Activated naive CD8-positive, alpha-beta T cell treated with anti-CD3 and anti-CD28 coated beads, Interleukin-2, amount 50 U/mL, for 16 hours (primary cell): ENCODE measurements at places on chromosomes 5 and 9.

GRCh38 chr5:43773478-43773844, 170.5 kb downstream of the NNT start:
- no peak for DNase-seq

DNA sequence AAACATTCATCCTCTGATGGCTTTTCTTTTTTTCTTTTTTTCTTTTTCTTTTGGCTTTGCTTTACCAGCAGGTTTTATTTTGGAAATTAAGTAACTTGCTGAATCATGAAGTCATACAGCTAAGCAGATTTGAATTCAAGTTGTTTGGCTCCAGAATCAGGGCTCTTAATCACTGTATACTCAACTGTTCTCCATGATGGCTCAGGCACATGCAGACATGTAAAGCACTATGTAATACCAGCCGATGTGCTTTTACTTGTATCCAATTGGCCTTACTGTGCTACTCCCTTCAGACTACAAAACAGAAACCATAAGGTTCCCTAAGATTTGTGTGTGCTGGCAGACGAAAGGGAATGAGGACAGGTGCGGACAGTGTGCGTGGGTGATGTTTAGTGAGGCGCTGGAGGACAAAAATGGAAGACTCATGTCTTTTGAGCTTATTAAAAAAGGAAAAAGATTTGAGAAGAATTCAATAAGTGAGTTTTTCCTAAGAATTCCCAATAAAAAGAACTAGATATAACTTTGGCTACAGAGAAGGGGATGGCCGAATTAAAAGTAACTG, 44.7 kb upstream of the OTP start:
- DNase-seq: no peak

- no peak for DNase-seq
Observed at GRCh38 chr9:135067096-135067710, 20.3 kb upstream of the OLFM1 start.

DNA sequence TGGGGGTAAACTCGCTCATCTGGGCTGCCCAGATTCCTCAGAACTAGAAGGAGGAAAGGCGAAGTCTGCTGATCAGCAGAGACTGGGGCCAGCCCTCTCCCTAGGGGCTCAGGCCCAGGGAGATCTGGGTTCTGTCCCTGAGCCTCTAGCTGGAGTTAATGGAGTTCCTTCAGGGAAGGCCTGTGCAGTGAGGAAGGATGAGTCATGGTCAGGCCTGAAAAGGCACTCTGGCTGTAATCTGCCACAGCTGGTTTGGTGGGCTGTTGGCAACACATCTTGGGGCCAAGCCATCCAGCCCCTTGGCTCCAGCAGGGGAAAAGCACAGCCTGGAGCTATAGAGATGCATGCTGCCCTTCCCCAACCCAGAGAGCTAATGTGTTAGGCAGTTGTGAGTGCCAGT, 459.6 kb downstream of the PRELID2 start:
- DNase-seq: no peak

DNA sequence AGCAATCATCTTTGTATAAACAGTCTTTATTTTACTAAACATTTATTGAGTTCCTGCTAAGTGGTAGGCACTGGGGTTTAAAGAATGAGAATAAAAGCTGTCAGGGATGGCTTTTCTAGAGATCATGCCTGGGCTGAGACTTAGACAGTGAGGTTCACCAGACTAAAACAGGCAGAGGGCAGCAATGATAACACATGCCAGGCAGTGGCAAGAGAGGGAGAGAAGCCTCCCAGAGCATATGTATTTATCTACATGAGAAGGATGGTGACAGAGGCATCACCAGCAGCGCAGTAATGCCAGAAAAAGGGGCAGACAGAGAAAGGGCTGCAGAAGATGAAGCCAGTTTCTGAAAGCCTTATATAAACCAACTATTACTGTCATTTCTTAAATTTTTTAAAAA, 121.0 kb upstream of the CCDC180 start:
- no peak for DNase-seq

DNA sequence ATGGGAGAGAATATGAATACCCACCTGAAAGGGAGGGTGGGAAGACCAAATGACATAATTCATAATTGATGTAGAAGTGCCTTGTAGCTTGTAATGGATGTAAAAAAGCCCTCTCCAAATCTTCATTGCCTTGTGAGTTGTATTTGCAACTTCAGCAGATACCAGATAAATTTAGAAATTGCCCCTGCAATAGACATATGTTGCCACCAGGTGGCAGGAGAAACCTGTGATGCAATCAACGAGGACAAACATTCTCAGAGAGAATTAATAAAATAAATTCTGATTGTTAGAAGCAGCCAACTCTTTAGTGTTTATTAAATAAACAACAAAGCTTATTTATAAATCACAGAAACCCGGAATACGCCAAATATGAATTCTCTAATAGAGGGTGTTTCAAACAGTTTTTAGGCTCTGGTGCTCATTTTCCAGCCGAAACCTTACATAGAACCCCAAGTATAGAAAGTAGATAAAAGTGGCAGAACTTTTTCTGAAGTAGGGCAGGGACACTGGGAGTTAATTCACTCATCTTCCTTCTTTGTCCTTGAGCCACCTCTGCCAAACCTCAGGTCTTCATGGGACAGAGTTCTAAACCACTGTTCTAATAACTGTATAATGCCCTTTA, 147.8 kb downstream of the TMEM38B start:
- DNase-seq: no peak

DNA sequence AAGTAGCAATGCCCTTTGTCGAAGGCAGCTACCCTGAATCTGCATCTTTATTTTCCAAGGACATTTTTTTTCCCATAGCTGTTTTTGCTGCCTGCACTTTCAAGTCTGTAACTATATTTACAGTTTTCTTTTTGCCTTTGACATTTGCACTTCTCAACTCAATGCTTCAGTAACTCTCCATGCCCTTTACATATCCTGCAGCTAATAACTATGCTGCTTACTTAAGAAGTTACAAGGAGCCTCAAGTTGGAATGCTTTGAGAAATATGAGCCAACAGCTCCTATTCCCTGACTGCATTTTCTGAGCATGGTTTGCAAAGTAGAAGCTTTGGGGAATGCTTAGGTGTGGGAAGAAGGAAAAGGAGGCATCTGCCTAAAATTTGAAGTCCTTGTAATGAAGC, 194.8 kb upstream of the TRPC7 start:
- DNase-seq: no peak
